ENCODE measurements at places on chromosomes 12 and 14.

DNA sequence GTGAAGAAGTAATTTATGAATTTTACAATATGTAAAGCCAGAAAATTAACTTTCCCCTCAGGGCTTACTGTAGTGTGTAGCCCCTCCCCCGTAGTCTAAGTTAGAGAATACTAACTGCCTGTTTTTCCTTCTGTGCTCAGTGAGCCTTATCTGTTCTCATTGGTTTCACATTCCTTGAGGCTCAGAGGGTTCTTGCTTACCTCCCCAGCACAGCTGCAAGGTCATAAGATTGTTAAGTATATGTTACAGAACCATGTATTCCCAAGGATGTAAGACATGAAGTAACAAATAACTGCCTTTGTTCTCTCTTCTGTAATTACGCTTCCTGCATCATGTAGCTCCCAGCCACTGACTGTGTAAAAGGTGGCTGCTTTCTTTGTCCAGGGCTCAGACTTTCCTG lies 1351.1 kb downstream of the TMEM121 start:
- DNase-seq: no peak

DNA sequence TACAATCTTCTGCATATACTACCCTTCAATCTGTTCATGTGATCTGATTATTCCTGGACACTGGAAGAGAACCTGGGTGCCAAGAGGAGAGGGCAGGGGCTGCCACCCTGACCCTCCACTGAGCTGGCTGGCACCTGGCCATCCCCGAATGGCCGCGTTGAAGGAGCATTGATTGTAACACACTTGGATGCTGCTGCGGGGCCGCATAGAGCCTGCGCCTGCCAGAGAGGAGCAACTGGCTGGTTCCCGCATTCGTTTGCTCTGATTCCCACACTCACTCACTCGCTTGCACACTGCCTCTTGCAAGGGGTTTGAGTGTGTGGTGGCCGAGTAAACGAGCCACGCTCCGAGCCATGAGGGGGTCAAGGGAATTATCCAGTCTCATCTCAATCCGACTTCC lies 32.4 kb downstream of the PSEN1 start:
- no peak for DNase-seq

- DNase-seq: no peak
Observed at GRCh38 chr12:120710805-120711296, 593 bp downstream of the UNC119B start.

DNA sequence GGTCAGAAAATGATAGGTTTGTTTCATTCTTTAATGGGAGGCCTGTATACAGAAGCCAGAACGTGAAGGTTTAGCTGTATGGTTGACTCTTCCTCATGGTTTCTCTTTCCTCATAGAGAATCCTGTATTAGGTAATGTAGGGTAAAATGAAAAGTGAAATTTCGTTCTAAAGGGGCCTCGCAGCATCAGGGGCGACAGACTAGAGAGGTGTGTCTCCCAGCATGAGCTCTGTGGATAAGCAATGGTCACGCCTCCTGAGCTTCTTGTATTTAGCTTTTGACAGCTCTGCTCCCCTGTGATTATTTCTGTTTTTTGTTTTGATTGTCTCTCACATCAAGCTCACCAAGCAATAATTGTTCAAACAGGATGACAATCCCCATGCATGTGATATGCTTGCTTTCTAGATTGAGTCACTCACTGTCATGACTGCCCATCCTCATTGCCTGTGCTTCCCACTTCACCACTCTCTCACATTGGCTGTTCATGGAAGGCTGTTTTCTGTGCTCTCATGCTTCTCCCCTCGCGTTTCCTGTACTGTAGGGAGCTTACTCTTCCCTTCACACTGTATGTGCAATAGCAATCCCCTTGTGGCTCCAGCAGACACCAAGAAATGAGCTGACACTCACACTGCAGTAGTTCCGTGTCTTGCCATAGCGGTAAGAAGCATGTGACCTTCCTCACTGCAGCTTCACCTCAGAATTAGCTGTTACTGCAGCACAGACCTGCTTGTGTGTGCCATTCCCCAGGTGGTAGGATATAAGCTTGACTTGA lies 44.0 kb downstream of the RAD52 start:
- DNase-seq: no peak

DNA sequence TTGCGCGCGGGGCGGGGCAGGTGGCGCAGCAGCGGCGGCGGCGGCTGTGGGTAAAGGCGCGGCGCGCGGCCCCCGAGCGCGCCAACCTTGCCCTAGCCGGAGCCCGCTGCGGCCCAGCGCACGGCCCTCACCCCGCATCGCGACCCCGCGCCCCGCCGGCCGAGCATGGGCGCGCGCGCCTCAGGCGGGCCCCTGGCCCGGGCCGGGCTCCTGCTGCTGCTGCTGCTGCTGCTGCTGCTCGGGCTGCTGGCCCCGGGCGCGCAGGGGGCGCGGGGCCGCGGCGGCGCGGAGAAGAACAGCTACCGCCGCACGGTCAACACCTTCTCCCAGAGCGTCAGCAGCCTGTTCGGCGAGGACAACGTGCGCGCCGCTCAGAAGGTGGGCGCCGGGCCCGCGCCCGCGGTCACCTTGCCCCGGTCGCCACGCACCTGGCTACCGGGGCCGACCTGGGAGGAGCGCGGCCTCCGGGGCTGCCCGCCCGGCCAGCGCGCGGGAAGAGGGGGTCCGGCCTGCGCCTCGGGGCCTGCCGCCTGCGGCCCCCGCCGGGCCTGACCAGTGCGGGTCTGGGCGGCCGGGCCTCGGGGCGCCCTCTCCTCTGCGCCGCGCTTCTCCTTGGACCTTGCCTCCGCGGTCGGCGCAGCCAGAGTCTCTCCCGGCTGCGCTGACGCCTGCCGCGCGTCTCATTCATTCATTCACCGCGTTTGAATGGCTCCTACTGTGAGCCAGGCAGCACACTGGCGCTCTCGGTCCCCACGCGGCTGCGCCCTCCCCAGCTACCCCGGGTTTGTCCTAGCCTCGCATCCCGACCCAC lies at the start of gene BRI3BP:
BRI3BP (plus strand) TSS at position 20 of the 811 bp plus-strand sequence; CDS start at position 166, 146 bp downstream.
- DNase-seq: no peak

- DNase-seq: no peak
Observed at GRCh38 chr14:59274991-59275391, 86.5 kb downstream of the DAAM1 start.

GRCh38 chr14:35366521-35366976 lies 38.0 kb downstream of the NFKBIA start:
- no peak for DNase-seq

DNA sequence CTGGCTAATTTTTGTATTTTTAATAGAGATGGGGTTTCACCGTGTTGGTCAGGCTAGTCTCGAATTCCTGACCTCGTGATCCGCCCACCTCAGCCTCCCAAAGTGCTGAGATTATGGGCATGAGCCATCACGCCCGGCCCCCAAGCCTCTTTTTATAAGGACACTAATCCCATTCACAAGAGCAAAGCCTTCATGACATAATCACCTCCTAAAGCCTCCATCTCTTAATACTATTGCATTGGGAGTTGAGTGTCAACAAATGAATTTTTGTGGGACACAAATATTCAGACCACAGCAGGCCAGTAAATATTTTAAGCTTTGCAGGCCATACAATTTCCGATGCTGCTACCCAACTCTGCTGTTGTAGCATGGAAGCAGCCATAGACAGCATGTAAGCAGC lies 10.9 kb downstream of the RNF212B start:
- DNase-seq: no peak

DNA sequence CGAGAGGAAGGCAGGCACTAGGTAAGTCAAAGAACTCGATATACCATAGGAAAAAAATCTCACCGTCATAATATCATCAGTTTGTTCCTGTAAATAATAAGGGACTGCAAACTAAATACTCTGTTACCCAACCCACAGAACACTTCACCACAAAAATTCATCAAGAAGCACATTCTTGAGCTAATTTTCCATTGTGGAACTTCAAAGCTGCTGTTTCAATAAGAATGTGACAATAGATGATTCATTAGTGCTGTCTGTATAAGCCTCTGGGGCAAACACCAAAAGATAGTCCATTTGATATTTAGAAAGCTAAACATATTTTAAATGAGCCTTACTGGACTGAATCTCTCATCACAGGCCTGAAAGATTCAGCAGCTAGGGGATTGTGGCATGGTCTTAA lies 219.4 kb downstream of the KSR2 start:
- DNase-seq: no peak

DNA sequence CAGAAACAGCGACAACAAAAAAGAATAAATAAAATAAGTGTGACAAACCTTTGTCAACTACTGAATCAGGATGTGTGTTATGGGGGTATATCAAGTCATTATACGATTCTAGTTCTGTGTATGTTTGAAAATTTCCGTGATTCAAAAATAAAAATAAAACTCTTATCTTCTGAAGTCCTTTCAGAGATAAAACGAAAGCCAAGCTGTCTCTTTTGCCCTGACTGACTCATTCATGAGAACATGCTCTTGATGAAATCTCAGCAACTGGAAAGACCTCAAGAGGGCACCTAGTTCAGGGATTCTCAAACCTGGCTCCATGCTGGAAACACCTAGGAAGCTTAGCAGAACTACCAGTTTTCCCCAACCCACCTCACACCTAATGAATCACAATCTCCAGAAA lies 9.2 kb downstream of the FOXN3 start:
- no peak for DNase-seq

- no peak for DNase-seq
Observed at GRCh38 chr12:11630046-11630706, 19.3 kb upstream of the ETV6 start.

- no peak for DNase-seq
Observed at GRCh38 chr14:60204843-60205774, 39.9 kb upstream of the DHRS7 start.

DNA sequence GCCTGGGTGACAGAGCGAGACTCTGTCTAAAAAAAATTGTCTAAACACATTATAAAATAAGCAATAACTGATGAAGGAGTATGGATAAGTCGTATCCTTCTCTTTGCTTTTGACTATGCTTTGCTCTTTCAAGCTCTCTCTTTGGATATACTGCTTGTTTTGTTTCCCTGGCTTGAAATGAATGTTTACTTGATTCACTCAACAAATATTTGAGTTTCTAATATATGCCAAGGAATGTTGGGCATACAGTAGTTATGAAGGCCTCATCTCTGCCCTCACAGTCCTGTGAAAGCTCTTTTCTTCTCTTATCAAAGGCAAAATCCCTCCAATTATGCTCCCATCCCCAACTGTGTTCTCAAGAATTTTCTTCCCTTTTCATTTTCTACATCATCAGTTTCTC lies 123.5 kb downstream of the PTPRR start:
- DNase-seq: no peak

GRCh38 chr12:117091758-117092510 lies 7.3 kb downstream of the TESC start:
- no peak for DNase-seq

- DNase-seq: no peak
Observed at GRCh38 chr12:64578566-64578965, 31.7 kb upstream of the RASSF3 start.

DNA sequence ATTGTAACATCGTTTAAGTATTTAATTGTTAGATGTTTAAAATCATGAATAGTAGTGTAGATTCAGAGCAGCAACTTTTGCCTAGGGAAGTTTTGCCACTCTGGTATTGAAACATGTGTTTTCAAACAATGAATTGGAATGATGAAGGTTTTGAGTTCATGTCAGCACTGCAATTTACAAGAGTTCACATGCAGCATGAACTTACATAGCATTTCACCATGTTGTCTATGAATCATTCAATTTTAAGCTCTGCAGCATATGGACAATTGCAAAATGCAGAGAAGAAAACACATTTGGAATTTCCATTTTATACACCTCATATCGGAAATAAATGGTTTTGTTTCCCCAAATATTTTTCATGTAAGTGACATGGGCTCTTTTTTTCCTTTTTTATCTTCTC lies 170.7 kb upstream of the CDKN3 start:
- DNase-seq: no peak

GRCh38 chr14:63535918-63536317 lies 7.3 kb downstream of the PPP2R5E start:
- DNase-seq: no peak

DNA sequence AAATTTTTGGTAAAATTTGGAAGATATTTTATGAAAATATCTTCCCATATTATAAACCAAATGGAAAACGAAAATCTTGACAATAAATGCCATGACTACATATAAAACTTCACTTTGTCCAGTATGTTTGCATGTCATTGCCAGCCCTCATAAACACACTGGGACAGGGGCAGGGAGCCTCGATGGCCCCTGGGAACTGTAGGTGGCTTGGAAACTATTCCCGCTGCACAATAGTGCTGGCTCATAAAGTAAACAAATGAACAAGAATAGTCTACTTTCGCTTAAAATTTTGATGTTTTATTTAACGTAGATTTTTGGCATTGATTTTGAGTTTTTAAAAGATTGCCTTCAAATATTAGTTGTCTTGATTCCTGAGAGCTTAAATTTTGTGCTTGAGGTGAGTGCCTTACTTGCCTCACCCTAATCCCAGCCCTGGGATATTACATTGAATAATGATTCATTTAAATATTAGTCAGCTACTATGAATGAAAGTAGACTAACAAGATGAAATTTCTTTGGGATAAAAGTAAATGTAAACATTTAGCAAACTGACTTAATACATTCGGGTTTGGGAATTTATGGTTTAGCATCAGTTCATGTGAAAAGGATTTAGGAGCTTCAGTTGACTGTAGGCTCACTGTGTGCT lies 74.0 kb upstream of the PKP2 start:
- no peak for DNase-seq

DNA sequence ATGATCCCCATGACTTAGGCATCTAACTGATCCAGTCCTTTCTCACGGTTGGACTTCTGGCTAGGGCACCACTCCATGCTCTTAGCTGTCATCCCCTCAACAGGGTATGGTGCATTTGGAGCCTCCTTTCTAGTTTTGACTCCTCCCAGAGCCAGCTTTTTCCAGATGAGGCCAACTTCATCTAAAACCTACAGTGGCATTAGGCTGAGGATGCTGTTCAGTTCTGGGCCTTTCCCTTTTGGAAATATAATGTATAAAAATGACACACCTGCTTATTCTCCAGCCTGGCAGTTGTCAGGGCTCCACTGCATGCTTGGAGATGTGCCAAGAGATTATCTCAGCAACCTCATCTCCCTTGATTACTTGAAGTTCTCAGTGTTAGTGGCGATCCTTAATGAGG lies 239.7 kb downstream of the EMP1 start:
- DNase-seq: no peak

DNA sequence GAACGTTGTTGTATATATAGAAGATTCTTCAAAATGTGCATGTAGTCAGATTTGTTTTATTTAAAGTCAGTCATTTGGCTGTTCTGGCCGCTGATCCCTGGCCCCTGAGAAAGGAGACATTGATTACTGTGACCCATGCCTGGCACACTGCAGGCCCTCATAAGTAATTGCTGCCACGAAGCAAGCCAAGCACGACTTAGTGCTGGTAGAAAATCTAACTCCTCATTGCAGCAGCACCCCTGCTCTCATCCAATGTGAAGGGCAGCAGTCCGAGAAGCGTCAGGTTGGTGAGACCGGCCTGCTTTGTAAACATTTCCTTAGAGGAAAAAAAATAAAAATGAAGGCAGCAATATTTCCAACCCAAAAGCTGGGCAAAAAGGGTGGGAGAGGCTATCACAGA lies 22.8 kb upstream of the TMTC2 start:
- DNase-seq: no peak
